HepG2 (cell line): ENCODE measurements at places on chromosomes 1 and 21.

DNA sequence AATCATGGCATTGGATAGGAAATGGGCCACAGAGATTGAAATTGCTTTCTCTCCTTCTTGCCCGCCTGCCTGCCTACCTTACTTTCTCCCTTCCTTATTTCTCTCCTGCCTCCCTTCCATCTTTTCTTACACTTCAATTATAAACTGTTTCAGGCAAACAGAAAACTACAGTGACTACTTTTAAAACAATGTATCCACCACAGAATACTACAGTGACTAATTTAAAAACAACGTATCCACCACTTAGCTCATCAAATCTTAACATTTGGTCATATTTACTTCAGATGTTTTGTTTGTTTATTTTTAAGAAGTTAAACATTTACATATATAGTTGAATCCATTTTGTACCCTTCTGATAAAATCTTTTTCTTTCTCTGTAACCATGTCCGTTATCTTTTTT is 54.4 kb downstream of the SNRPE start:
- no peak for DNase-seq

DNA sequence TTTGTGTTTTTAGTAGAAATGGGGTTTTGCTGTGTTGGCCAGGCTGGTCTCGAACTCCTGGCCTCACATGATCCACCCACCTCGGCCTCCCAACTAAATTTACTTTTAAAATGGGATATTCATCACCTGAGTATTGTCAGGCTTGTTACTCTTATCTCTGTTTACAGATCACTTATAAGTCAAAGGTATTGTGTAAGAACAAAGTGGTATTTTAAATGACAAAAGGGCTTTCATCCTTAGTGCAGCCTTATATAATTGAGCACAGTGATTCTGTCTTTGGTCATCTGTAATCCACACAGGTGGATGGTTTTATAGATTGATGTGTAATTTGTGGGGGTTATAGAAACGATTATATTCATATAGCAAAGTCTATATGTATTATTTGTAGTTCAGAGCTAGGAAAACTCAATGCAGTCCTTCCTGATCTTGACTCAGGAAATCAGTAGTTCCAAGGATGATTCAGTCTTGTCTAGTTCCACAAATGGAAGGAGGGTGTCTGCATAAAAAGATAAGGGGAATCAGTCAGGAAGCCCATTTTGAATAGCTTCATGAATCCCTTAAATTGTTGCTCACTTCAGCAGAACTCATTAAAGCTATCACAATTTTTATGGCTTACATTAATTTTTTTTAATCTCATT is 34.6 kb downstream of the STXBP3 start:
- DNase-seq: peak; percentile 28

DNA sequence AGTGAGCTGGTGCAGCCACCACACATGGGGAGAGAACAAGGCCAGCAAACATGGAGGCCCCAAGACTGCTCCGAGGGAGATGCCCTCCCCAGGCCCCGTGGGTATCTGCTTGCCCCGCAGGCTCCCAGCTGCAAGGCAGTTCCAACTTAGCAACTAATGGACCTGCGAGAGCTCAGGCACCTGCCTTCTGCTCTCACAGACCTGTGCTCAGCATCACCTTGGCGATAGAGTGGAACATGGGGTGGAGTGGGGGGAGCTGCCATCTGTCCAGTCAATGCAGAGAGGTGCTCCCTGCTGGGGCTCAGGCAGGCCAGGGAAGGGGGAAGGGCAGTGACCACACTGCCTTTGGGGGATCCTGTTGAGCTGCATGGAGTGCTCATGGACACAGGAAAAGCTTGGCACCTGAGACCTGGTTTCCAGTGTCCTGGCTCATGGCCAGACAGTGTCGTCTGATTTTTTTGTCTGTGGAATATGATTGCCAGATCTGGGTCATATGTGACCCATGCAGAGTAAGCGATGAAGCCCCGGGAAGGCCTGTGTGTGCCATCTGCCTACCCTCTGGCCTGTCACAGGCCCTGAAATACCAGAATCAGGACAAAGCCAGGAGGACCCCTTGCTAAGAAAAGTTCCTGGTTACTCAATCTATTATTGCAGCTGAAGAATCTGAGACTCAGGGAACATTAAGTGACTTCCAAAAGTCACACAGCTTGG is 39.9 kb upstream of the TENT5C start:
- DNase-seq: no peak

DNA sequence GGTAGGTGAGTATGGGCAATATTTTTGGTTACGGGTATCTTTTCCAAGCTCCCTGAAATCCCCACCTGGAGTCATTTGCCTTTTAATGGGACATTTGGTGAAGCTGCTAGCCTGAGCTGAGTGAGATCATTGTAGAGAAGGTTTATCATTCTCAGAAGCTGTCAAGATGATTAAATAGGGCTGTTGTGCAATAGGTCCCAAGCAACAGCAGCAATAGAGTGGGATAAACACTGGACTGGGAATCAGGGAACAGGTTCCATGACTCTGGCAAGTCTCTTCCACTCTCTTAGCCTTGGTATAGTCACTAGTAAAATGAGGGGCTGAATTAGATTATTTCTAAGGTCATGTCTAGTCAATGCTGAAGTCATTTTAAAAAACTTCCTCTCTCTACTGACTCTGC is 30.3 kb upstream of the FAM78B start:
- DNase-seq: no peak

DNA sequence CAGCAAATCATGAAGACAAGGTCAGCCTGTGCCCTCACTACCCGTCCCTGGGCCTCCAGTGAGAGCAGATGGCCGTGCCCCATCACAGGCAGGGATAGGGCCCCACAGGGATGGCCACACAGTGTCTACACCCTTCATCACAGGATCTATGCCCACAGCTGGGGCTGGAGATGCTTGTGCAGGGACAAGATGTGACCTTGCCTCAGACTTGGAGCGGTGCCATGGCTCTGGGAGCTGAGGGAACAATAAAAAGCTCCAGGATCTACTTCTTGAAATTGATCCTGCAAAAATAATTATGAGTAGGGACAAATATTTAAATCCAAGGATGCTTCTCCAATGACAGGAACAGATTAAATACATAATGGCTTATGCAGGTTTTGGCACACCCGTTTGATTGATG is 25.4 kb upstream of the TCEA3 start:
- no peak for DNase-seq

- no peak for DNase-seq
Measured at GRCh38 chr1:113530021-113530420, 139.7 kb downstream of the MAGI3 start.

DNA sequence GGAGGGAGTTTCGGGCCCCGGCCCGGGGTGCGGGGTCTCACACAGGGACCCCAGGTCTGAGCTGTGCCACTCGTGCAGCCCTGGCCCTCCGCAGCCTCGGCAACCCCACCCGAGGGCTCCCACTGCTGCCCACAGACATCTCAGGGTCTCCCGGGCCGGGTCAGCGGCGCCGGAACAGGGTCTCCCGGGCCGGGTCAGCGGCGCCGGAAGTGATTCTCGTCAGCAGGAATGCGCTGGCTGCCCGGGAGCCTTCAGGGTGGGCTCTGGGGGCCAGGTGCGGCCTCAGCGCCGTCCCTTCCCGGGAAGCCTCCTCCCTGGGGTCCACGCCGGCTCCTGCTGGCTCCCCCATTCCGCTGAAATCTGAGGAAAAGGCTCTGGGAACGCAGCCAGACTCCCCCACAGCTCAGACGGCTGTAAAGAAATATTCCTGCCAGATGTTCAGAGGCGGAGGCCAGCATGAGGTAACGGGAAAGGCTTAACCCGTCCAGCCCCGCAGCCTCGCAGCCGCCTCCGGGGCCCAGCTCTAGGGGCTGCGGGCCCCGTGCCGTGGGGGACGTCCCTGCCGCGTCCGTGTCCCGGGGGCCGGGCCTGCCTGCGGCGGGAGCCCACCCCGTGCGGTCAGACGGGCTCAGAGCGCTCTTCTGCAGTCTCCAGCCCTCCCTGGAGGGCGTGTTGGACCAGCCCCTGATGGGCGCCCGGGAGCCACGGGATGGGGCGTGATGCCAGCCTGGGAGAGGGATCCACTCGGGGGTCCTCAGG is 8.7 kb upstream of the COL6A1 start:
- no peak for DNase-seq

DNA sequence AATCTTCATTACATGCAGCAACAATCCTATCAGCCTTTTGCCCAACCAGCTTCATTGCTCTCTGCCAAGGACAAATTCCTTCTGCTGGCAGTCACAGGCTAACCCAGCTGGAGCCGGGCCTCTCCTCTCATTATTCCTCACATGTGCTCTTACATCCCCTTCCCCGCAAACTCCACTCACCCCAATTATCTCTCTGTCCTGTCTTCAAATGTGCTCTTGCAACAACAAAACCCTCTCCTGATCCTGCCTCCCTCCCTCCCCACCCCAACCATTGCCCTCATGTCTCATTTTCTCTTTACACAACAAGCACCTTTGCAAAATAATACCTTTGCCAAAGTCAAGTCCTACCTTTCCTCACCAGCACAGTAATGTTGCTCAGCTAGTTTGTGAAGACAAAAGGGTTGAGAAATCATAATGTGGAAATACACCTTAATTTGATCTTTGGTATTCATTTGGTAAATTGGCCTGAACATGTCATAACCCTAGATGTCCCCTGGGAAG is 36.0 kb upstream of the DHCR24 start:
- peak; percentile 24 for DNase-seq

GRCh38 chr1:50416150-50416527 is 7.1 kb downstream of the DMRTA2 start:
- DNase-seq: no peak

DNA sequence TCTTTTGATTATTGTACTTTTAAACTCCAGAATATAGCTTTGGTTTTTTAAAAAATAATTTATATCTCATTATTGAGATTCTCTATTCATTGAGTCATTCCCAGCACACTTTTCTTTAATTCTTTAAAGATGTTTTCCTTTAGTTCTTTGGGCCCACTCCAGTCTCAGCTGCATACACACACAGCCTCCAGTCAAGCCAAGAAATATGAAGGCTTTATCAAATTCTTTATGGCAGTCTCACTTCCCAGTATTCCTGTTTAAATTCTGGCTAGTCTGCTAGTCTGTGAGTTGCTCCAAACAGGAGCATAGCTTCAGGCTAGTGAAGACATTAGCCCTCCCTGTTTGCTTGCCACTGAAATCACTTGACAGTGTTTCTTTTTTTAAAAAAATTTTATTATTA is 61.2 kb downstream of the CRP start:
- DNase-seq: no peak

- no peak for DNase-seq
Measured at GRCh38 chr1:106225403-106225802, 831.1 kb upstream of the PRMT6 start.

- no peak for DNase-seq
Measured at GRCh38 chr1:32636914-32637645, 13.3 kb downstream of the ZBTB8OS start.

GRCh38 chr1:156601892-156602291 is 613 bp upstream of the GPATCH4 start:
- no peak for DNase-seq

DNA sequence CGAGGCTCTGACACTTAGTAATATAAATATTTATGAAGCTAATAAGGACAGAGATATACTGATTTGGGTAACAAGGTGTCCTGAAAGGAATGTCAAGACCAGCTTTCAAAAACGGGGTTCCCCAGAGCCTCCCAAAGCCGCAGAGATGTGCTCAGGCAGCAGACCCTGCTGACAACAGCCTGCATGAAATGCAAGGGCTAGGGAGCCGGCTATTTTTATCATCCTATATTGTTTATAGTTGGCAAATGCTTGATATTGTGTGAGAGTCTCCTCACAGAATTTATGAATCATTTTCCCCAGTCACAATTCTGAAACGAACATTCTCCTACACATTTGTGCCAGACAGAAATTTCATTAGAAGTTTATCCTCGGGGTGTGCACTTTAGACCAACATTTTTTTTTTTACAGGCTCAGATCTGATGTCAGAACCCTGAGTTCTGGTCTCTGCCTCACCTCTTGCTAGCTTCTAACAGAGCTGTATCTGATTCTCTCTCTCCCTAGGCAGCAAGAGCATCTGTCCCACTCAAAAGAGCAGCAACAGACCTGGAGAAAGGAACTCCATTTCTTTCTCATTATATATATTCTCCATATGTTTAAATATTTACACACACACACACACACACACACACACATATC is 302.3 kb upstream of the PLD5 start:
- DNase-seq: no peak

GRCh38 chr1:232529747-232530146 is 100.2 kb downstream of the SIPA1L2 start:
- DNase-seq: no peak

GRCh38 chr21:37783016-37783415 is 133.2 kb downstream of the KCNJ6 start:
- no peak for DNase-seq

DNA sequence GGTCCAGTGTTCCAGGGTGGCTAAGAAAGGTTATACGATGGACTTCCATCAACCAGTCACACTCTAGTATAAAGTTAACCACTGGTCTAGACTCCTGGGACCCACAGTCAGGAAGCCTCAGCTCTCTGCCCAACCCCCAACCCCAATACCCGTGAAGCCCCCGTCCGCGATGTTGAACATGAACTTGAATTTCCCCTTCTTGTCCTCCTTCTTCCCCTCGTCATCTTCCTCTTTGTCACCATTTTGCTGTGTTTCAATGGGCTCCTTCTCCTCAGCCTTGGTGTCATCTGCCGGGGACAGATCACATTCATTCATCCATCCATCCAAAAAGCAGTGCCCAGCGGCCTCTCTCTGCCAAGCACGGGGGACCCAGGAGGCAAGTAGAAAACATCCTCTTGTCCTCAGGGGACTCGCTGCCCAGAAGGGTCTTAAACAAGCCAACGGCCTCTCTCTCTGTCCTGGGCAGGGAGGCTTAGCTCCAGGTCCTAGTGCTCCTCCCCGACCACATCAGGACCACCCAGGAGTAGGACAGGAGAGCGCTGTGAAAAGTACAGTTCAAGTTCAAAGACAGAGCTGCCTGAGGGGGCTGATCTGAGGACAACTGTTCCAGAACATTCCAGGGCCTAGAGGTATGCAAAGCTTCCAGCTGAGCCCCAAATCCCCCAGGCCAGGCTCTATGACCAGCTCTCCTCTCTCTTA is 66.5 kb downstream of the KCNAB2 start:
- DNase-seq: no peak

DNA sequence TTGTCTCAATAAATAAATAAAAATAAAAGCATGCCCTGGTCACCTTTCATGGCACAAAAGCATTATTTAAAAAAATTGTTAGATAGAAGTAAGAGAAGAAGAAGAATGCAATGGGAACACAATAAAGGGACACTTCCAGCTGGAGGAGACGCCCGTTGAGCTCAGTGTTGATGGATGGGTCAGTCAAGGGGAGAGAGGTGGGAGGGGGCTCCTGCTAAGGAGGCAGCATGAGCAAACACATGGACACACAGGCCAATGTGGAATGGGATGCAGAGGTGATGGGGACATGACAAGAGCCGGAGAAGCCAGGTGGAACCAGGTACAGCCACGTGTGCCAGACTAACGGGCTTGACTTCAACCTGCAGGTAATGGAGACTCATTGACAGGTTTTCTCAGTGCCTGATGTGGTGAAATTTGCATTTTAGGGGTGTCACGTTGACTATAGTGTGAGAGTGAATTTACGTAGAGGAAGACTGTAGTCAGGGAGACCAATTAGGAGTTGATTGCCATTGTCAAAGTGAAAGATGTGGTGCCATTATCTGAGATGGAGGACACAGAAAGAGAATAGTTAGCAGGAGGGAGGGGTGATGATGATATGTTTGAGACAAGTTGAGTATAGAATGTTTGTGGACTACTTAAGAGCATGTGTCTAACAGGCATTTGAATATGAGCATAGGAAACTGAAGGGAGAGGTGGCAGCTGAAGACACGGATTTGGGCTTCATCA is 48.7 kb upstream of the ATP2B4 start:
- no peak for DNase-seq

GRCh38 chr1:154091706-154092105 is 63.2 kb downstream of the NUP210L start:
- DNase-seq: no peak

- DNase-seq: no peak
Measured at GRCh38 chr1:222257027-222257426, 290.9 kb downstream of the HHIPL2 start.

- DNase-seq: no peak
Measured at GRCh38 chr1:220368352-220369265, 96.4 kb upstream of the RAB3GAP2 start.
